ENCODE measurements at places on chromosomes 1 and 21.

DNA sequence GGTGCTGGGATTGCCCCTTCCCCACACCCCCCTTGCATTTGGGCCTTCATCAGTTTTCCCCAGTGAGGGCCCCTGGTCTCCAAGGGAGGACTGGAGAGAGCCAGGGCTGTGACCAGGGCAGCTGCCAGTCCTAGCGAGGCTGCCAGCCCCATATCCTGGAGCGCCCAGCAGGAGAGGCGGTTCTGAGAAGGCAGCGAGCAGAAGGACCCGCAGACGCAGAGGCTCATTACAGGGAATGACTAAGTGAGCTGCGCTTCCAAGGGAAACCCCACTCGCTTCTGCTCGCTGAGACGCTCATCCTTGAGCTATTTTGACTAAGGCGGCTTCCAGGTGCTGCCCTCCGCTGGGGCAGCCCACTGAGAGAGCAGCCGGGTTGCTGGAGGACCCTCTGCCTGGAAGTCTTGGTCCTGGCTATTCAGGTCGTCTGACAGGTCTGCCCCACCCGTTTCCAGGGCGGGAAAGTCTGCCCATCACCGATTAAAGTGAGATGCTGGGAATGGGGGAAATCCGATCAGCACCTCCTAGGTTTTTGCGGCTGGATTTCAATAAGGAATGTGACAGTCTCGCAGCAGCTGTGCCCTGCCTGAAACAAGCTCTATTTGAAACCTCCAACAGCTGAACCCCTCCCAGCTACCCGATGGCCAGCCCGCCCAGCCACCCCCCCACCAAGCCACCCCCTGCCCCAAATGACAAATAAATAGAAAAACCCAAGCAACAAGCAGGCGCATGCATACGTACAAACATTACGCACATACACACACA lies 2.8 kb downstream of the KCNN3 start:
- no peak for DNase-seq

- DNase-seq: no peak
Measured at GRCh38 chr1:225479996-225480720, 52.3 kb upstream of the LBR start.

- no peak for DNase-seq
Measured at GRCh38 chr1:38885092-38885491, 3.7 kb upstream of the GJA9 start.

- no peak for DNase-seq
Measured at GRCh38 chr1:29210278-29211085, 20.3 kb downstream of the MECR start.

GRCh38 chr1:231272173-231272572 lies 31.2 kb downstream of the GNPAT start:
- no peak for DNase-seq

DNA sequence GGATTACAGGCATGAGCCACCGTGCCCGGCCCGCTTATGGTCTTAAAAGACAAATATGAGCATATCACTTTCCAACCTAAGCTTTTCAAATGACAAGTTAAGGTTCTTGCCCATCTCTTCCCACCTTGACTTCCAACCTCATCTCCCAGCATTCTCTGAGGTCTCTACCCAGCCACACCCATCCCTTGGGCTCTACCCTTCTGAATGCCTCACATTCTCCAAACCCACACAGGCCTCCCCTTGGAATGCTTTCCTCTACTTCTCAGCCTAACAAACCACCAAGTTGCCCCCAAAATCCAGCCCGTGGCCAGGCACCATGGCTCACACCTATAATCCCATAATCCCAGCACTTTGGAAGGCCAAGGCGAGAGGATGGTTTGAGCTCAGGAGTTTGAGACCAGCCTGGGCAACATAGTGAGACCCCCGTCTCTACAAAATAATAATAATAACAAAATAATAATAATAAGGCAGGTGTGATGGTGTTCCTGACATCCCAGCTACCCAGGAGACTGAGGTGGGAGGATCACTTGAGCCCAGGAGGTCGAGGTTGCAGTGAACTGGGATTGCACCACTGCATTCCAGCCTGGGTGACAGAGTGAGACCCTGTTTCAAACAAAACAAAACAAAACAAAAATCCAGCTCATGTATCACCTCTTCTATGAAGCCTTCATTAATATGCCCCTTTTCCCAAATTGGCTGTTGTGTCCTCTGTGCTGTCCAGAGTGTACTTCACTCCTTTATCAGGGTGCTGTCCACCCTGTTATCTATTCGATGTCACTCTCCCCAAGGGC lies 11.2 kb downstream of the DCST2 start:
- DNase-seq: no peak

GRCh38 chr1:168084396-168085231 lies 52.1 kb downstream of the GPR161 start:
- DNase-seq: peak; percentile 87

DNA sequence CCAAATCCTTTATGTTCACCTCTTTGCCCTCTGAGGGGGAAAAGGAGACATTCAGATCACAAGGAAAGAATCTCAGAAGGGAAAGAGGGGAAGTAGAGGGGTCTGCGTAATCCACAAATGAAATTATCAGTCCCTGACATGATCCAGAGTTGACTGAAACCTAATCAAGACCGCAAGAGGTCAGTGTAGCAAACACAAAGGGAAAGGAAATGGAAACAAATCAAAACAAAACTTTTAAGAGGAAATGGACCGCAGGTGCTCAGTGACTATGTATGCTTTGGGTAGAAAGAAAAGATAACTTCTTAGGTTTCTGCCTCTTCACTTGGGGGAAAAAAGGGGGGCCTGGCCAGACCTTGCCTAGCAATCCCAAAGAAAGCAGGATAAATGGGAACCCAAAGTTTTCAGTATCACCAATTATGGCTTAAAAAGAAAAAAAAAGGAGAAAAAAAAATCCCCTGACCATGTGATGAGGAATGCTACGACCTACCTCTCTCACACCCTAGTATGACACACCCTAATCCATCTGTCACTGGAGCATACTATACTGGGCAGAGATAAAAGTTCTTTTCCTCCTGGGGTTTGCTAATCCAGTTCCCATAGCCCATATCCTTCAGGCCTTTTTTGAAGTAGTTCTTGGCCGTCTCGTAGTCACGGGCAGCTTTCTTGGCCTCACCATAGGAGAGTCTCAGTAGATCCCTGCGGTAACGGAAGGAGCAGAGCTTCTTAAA lies 16.9 kb downstream of the CHRNB2 start:
- DNase-seq: no peak

- no peak for DNase-seq
Measured at GRCh38 chr1:12208271-12208670, 21.6 kb upstream of the VPS13D start.

GRCh38 chr1:62321446-62321845 lies 2.2 kb upstream of the KANK4 start:
- no peak for DNase-seq
